Large intestine (tissue), 12 donors: ENCODE measurements at places on chromosomes 3 and 15. TPM values are rescaled to one million over a fixed set of nuclear protein-coding genes. Genes with fewer than 3 reads are reported as not detected.

- H3K4me1 ChIP-seq = no peaks in the 10 kb centered on the region
- no peaks in the 10 kb centered on the region for H3K36me3 ChIP-seq
- H3K4me3 ChIP-seq = no peak overlapping the region
- DNase-seq = no peak
- H3K27me3 ChIP-seq = peaks cover 2% of the 10 kb centered on the region
- H3K27ac ChIP-seq = no peak overlapping the region
These were observed 31.0 kb downstream of the IL16 start for GRCh38 chr15:81227716-81228115.

- no peak overlapping the region for H3K4me3 ChIP-seq
- no peak for DNase-seq
- H3K27me3 ChIP-seq = no peaks in the 10 kb centered on the region
- H3K27ac ChIP-seq = no peak overlapping the region
- H3K36me3 ChIP-seq = no peaks in the 10 kb centered on the region
- no peaks in the 10 kb centered on the region for H3K4me1 ChIP-seq
These were observed 68.5 kb downstream of the TRANK1 start for GRCh38 chr3:36876181-36876936.

DNA sequence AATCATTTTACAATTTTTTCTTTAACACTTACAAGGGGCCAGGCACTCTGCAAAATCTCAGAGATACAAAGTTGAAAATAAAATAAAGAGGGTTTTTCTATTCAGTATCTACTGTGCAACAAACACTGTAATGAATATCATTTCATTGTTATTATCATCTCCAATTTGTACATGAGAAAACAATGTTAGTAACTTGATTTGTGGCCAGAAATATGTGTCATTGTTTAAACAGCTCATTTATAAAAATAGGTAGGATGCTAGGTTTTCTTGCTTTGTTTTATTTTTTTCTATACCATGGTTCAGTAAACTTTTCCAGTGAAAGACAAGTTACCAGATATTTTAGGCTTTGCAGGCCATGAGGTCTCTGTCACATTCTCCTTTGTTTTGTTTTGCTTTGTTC, 318.1 kb upstream of the UBE2E2 start:
- DNase-seq = no peak
- no peak overlapping the region for H3K27ac ChIP-seq
- no peaks in the 10 kb centered on the region for H3K36me3 ChIP-seq
- H3K27me3 ChIP-seq = no peaks in the 10 kb centered on the region

DNA sequence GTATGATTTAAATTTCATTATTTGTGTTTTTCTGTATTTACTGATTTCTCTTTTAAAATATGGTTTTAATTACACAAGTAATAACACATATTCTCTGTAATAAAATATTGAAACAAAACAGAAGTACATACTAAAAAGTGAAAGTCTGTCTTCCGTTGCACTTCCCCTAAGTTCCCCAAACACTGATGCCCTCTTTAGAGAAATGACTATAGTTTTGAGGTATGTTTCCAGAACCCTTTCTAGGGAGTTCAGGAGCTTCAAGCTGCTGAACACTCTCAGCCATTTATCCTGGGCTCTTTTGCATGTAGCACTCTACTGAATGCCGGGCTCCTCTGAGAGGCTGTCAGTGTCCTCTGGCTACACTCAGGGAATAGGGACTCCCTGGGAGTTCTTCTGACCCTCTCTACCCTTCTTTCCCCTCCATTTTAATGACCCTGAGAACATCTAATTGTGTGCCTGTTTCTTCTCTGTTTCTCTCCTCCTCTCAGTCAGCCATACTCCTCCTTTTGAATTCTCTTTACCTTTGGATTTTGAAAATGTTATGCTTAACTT, 60.4 kb upstream of the KCNAB1 start:
- no peak overlapping the region for H3K27ac ChIP-seq
- DNase-seq = no peak
- H3K27me3 ChIP-seq = peaks cover 4% of the 10 kb centered on the region
- H3K4me3 ChIP-seq = no peak overlapping the region
- no peaks in the 10 kb centered on the region for H3K36me3 ChIP-seq

GRCh38 chr3:50550079-50550736, 17.3 kb downstream of the C3orf18 start:
- H3K27ac ChIP-seq = no peak overlapping the region
- no peaks in the 10 kb centered on the region for H3K27me3 ChIP-seq
- H3K36me3 ChIP-seq = no peaks in the 10 kb centered on the region
- H3K4me1 ChIP-seq = peaks cover 16% of the 10 kb centered on the region
- peak; percentile 24 for DNase-seq

- no peak overlapping the region for H3K4me3 ChIP-seq
- H3K36me3 ChIP-seq = no peaks in the 10 kb centered on the region
- no peak overlapping the region for H3K27ac ChIP-seq
- DNase-seq = no peak
- H3K27me3 ChIP-seq = peaks cover 2% of the 10 kb centered on the region
- no peaks in the 10 kb centered on the region for H3K4me1 ChIP-seq
These were observed 14.2 kb upstream of the DIPK2A start for GRCh38 chr3:143957453-143957852.

GRCh38 chr3:99712291-99712954, 74.0 kb downstream of the COL8A1 start:
- H3K36me3 ChIP-seq = no peaks in the 10 kb centered on the region
- no peaks in the 10 kb centered on the region for H3K4me1 ChIP-seq
- no peak overlapping the region for H3K27ac ChIP-seq
- DNase-seq = no peak
- no peak overlapping the region for H3K4me3 ChIP-seq
- H3K27me3 ChIP-seq = no peaks in the 10 kb centered on the region

DNA sequence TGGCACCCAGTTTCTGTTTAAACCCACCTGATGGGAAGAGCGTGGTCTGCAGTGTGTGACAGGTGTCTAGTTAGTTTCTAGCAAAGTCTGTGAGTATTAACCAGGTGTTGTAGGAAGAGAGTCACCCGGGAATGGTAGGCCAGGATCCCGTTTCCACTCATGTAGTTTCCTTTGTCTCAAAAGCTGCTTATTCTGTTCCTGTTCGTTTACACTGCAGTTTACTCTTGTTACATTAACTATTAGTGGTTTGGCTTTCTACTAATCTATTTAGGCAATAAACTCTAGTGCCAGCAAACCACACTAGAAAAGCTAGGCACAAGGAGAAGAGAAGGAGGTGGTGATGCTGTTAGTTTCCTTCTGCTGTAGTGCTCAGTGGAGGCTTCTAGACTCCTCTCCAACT, 32.7 kb downstream of the WDR76 start:
- no peak for DNase-seq
- H3K27me3 ChIP-seq = no peaks in the 10 kb centered on the region
- no peaks in the 10 kb centered on the region for H3K36me3 ChIP-seq
- H3K4me1 ChIP-seq = no peaks in the 10 kb centered on the region
- H3K4me3 ChIP-seq = no peak overlapping the region

- H3K27ac ChIP-seq = peak overlapping the region; percentile 80
- H3K4me1 ChIP-seq = peaks cover 31% of the 10 kb centered on the region
- peak overlapping the region; percentile 19 for H3K4me3 ChIP-seq
- no peaks in the 10 kb centered on the region for H3K27me3 ChIP-seq
These were observed 132.6 kb upstream of the HES1 start for GRCh38 chr3:194003114-194004057.

GRCh38 chr15:72451224-72451623, 22.9 kb upstream of the ARIH1 start:
- H3K27ac ChIP-seq = no peak overlapping the region
- DNase-seq = no peak
- H3K36me3 ChIP-seq = no peaks in the 10 kb centered on the region

- DNase-seq = no peak
- H3K4me1 ChIP-seq = peaks cover 3% of the 10 kb centered on the region
- H3K4me3 ChIP-seq = no peak overlapping the region
- no peaks in the 10 kb centered on the region for H3K27me3 ChIP-seq
- H3K27ac ChIP-seq = no peak overlapping the region
These were observed 5.5 kb downstream of the ABCC5 start for GRCh38 chr3:184011937-184012889.

- H3K36me3 ChIP-seq = no peaks in the 10 kb centered on the region
- H3K4me3 ChIP-seq = no peak overlapping the region
- DNase-seq = peak; percentile 5
- no peak overlapping the region for H3K27ac ChIP-seq
- peaks cover 3% of the 10 kb centered on the region for H3K27me3 ChIP-seq
These were observed 455.5 kb downstream of the ERC2 start for GRCh38 chr3:56012721-56013120.

DNA sequence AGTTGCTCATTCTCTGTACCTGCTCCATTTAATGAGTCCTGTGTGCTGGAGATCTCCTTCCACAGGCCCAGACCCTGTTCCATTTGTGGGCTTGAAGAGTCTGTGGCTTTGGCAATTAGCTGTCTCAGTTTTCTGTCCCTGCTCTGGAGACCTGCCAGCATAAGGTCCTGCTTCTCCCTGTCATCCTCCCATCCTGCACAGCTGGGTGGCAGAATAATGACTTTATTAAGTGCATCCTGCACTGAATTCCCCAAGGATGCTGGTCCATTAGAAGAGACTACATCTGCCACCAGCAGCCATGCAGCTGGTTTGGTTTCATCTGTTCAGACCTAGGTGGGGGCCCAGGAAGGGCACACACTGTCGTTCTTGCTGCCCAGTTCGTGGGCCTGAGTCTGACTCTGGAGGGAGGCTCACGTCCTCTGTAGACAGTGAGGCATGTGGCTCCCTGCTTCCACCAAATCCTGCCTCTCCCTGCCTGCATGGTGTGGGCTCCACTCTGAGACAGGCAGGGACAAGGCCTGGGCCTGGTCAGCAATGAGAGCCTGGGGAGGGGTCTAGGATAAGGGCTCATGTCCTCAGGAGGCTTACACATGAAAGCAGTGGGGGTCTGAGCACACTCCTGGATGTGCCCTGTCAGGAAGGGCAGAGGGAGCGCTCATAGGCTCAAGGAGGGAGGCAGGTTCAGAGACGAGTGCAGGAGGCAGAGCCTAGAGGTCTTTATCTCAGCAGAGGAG, 78.4 kb upstream of the PRR23E start:
- H3K4me3 ChIP-seq = no peak overlapping the region
- H3K4me1 ChIP-seq = no peaks in the 10 kb centered on the region
- no peak overlapping the region for H3K27ac ChIP-seq

DNA sequence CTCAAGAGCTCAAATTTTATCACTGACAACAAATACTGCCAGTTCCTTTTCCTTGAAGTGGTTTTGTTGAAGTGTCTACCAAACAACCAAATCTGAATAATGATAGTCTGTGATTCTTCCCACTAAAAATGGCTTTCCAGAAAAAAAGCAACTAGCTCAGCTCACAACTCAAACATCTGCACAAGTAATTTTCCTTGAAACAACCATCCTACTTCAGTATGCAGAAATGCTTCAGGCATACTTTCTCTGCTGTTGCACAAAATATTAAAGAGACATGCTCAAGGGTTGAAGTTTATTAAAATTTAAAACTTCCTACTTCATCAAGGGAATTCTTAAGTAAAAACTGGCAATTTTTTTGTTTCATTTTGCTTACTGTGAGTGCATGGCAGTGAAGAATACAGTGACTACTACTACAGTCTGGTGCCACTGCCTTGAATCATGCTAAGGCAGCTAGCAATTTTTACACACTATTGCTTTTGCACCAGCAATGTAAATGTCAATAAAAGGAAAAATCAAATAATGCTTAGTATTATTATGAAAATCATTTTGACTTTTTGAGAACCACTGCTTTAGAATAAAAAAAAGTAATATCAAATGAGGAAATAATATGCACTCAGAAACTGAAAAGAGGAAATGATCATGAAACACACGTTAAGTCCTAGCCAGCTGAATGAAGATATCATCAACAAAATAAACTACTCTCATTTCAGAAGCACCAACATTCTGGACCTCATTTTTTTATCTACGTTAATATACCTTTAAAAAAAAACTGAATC, 33.6 kb downstream of the VPS13C start:
- no peak overlapping the region for H3K27ac ChIP-seq
- DNase-seq = no peak
- peaks cover 11% of the 10 kb centered on the region for H3K36me3 ChIP-seq

- H3K4me1 ChIP-seq = no peaks in the 10 kb centered on the region
- no peaks in the 10 kb centered on the region for H3K36me3 ChIP-seq
- no peak overlapping the region for H3K27ac ChIP-seq
- no peak for DNase-seq
- H3K27me3 ChIP-seq = no peaks in the 10 kb centered on the region
These were observed 25.3 kb downstream of the IL16 start for GRCh38 chr15:81222007-81222406.

DNA sequence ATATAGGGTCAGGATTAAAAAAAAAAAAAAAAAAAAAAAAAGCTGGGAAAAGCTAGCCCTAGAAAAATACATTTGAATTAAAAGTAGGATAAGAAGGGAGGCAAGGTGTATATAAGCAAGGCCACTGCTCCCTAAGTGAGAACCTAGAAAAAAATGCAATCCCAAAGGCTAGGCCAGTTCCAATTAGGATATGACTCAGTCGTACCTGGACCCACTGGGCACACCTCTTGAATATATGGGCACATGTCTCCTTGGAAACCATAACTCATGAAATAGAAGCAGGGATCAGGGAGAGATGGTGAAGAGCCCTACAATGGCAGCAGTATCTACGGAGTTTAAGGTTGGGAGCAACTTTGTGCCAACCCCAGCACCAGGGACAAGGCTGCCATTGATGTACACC, 314.1 kb upstream of the IL12A start:
- no peaks in the 10 kb centered on the region for H3K36me3 ChIP-seq
- H3K27me3 ChIP-seq = no peaks in the 10 kb centered on the region
- H3K4me1 ChIP-seq = peaks cover 10% of the 10 kb centered on the region
- no peak overlapping the region for H3K27ac ChIP-seq
- H3K4me3 ChIP-seq = no peak overlapping the region

DNA sequence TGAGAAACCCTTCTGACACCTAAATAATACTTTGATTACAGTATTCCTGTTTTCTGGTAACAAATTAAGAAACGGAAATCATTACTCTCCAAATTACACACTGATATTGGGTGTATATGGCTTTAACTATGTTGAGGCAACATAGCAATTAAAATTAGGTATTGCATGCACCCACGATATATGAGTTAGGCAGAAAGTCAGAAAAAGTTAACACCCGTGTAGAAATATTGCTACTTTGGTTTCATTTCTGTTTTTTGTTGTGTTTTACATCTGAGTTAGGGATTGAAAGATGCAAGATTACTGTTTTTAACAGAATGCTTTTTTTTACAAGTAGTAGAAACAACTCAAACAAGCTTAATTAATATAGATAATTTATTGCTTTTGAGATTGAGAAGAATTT, 327.8 kb downstream of the GBE1 start:
- no peaks in the 10 kb centered on the region for H3K36me3 ChIP-seq
- H3K4me1 ChIP-seq = no peaks in the 10 kb centered on the region
- no peak for DNase-seq
- no peak overlapping the region for H3K4me3 ChIP-seq
- no peak overlapping the region for H3K27ac ChIP-seq
- no peaks in the 10 kb centered on the region for H3K27me3 ChIP-seq

GRCh38 chr3:59759298-59760031, 709.6 kb upstream of the CFAP20DC start:
- no peaks in the 10 kb centered on the region for H3K36me3 ChIP-seq
- H3K4me1 ChIP-seq = peaks cover 5% of the 10 kb centered on the region
- H3K27me3 ChIP-seq = no peaks in the 10 kb centered on the region
- DNase-seq = peak; percentile 56
- H3K27ac ChIP-seq = peak overlapping the region; percentile 44
- H3K4me3 ChIP-seq = no peak overlapping the region

ECE2 gene
- 1.4 TPM for polyA plus RNA-seq

WDR72 gene
- 0.75 TPM for polyA plus RNA-seq

RETNLB gene
- not detected for polyA plus RNA-seq

MESP2 gene
- 0.30 TPM for polyA plus RNA-seq

ARGFX gene
- polyA plus RNA-seq = not detected

LAMB2 gene
- 209 TPM for polyA plus RNA-seq

SSUH2 gene
- polyA plus RNA-seq = 38.7 TPM

GOLGA6L9 gene
- polyA plus RNA-seq = 10.7 TPM

UPK1B gene
- polyA plus RNA-seq = 1.1 TPM

MYRIP gene
- polyA plus RNA-seq = 3.1 TPM

ITPKA gene
- 40.7 TPM for polyA plus RNA-seq

KNL1 gene
- 9.8 TPM for polyA plus RNA-seq

REC114 gene
- 0.15 TPM for polyA plus RNA-seq

ALDH1L1 gene
- 40.4 TPM for polyA plus RNA-seq

ONECUT1 gene
- not detected for polyA plus RNA-seq

ERICH6 gene
- polyA plus RNA-seq = 0.09 TPM

CCR2 gene
- polyA plus RNA-seq = 1.3 TPM

CLDN16 gene
- polyA plus RNA-seq = 0.15 TPM
